ENCODE measurements at places on chromosomes 2 and 18.

DNA sequence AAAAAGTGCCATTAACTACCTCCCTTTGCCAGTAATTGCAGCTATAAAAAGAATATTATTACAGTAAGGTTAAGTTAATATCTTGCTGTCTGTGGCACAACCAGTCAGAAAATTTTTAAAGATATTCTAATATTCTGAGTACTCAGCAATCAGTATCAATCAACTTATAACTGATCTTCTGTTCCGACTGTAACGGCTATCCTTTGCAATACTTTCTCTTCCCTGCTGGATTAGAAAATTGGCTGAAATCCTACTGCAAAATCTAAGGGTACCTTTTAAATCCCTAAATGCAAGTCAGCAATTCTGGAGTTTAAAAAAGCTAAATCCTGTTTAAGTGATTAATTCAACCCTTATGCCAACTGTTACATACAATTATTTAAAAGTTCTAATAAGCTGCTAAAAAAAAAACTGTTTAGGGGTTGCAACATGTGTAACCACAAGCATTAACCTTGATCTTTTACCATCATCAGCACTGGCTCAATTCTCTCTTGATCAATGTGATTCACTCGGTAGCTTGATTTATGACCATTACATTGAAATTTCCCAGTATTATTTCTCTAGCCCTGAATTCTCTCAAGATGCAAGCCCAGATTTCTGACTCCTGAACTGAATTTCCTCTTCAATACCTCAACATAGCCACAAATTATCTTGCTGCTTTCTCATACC is 20.5 kb downstream of the GAREM1 start:
- DNase-seq = no peak

- DNase-seq = no peak
Observed at GRCh38 chr18:57965246-57965645, 78.8 kb upstream of the NEDD4L start.

GRCh38 chr2:78999406-78999805 is 26.1 kb upstream of the REG3G start:
- DNase-seq = no peak

- DNase-seq = no peak
Observed at GRCh38 chr2:64192125-64192479, 47.9 kb upstream of the PELI1 start.

GRCh38 chr2:28896906-28897305 is 2.4 kb downstream of the WDR43 start:
- no peak for DNase-seq

- no peak for DNase-seq
Observed at GRCh38 chr18:76459312-76459686, 35.7 kb downstream of the ZNF516 start.

DNA sequence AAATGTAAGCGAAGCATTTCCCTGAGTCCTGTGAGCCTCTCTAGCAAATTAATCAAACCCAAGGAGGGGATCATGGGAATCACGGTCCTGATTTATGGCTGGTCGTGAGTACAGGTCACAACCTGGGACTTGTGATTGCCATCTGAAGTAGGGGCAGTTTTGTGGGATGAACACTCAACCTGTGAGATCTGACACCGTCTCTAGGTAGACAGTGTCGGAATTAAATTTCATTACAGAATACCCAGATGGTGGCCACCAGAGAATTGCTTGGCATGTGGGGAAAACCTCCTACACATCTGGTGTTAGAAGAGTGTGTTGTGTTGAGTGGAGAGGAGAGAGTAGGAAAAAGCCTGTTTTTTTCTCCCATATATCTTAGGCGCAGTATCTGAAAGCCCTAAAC is 12.5 kb downstream of the CAPN14 start:
- DNase-seq = no peak

DNA sequence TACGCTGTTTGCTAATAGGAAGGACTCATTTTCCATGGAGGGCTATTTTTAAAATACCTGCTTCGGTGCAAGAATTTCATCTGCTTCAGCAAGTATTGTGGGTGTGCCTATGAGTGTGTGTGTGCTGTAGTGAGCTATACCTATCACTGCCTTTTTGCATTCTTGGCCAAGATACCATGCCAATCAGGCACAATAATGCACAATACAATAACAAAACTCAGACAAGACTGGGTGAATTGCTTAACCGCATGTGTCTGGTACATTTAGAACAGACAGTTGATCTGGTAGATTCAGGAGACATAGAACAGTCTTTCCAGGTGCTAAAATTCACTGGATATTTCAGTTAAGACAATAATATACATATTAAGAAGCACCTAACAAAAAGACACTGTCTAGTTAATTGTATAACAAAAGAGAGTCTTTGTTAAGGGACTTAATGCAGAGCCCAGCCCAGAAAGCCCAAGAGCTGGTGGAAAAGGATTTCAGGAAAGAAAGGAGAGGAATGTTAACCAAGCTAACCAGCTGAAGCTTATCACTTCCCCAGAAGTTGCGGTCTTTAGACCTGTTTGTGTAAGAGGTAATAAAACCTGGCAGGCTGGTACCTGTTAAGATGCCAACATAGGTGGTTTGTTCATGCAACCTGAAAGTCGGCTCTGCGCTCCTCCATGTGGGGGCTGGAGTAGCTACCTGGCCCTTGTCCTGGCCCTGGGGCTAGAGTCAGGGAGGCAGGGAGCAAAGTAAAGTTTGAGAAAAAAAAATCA is 153.3 kb upstream of the RBMS1 start:
- no peak for DNase-seq

DNA sequence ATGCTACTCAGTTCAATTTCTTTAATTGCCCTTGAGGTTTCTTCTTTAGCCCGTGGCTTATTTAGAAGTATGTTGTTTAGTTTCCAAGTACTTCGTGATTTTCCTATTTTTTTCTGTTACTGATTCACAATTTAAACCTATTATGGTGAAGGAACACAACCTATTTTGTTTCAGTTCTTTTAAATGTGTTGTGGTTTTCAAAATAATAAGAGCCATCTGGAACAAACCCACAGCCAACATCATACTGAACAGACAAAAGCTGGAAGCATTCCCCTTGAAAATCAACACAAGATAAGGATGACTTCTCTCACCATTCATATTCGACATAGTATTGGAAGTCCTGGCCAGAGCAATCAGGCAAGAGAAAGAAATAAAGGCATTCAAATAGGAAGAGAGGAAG is 155.2 kb downstream of the GALNT1 start:
- DNase-seq = no peak

GRCh38 chr2:226887940-226888339 is 52.1 kb downstream of the RHBDD1 start:
- no peak for DNase-seq

- DNase-seq = peak; percentile 40
Observed at GRCh38 chr2:230160112-230160660, 59.6 kb downstream of the SP110 start.

DNA sequence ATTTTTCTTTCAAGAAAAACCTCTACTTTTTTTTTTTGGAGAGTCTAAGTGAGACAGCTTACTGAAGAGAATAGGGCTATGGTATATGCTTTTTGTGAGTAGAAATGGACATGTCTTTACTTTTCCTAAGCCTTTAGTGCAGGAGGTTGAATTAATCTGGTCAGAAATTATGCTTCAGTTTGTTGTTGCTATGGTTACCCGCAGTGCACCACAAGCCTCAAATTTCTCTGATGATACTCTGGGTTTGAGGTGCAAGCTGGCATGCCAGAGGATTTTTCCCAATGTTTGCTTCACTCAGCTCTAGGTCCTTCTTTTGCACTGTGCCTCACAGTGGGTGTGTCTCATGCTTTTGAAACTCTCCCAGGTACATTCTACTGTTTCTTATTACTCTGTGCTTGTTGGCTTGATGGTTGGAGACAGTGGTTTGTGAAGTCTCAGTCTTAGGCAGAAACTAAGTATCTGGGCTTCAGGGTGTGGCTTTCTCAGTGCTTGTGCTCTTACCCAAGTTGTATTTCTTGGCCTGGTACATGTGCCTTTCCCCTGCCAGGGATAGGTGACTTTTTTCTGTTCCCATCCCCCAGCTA is 278.3 kb downstream of the RBM43 start:
- no peak for DNase-seq

DNA sequence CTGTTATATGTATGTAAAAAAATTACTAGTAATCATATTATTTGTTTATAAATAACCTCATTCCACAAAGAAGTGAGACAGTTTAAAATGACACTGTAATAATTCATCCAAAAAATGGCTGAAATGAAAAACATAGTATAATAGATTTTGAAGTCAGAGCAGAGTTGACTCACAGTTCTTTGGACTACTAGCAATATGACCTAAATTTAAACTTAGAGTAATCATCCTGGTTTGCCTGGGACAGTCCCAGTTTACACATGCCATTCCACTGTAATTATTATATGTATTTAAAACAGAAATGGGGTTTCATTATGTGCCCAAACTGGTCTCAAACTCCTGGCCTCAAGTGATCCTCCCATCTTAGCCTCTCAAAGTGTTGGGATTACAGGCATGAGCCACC is 48.3 kb downstream of the CCDC88A start:
- no peak for DNase-seq

DNA sequence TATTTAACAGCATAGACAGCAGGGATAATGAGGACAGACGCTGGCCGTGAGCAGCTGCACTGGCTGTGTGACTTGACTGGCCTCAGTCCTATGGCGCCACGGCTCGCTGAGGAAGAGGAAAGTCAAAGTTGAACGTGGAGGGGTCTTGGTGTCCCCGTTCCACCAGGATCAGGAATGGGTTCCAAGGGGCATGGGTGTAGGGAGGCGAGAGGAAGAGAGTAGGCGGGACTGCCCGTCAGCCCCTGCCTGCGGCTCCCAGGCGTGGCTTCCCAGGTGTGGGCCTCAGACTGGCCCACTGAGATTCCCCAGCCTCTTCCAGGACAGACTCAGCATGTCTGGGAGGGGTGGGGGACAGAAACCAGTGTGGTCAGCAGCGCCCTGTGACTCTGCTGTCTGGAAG is 51.4 kb downstream of the POMC start:
- no peak for DNase-seq

DNA sequence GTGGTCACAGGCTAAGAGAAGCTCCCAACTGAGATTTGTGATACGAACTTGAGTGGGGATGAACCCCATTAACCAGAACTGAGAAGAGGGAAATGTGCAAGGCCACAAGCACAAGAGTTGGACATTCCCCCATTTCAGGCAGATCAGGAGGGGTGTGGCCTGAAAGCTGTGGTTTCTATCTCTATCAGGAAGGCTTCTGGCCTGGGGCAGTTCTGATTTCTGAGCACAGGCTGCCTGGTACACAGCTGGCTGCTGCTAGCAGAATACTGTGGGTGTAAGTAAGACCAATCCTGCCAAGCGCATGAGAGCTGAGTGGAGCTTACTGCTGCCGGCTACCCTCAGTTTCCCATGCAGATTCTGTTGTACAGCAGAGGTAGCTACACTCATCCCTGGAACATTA is 484.6 kb downstream of the SATB2 start:
- no peak for DNase-seq

GRCh38 chr2:139175510-139175909 is 395.3 kb upstream of the NXPH2 start:
- no peak for DNase-seq

DNA sequence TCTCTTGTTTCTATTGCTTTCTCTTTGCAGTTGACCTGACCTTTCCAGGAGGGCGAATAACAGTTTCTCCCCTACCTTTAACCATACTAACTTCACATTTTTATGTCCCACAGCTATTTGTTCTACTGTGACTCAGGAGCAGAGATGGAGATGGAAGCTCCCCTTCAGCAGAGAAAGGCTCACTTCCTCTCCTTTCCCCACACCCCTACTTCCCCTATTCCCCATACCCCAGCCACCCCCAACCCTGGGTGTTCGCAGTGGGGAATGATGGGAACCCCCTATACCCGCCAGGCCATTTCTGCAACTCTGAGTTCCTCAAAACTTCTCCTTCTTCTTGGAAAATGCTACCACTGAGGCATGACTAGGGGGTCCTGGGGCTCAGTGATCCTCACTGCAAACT is 285.4 kb upstream of the MGAT5 start:
- DNase-seq = no peak

GRCh38 chr2:180516232-180516631 is 464.2 kb upstream of the UBE2E3 start:
- no peak for DNase-seq

DNA sequence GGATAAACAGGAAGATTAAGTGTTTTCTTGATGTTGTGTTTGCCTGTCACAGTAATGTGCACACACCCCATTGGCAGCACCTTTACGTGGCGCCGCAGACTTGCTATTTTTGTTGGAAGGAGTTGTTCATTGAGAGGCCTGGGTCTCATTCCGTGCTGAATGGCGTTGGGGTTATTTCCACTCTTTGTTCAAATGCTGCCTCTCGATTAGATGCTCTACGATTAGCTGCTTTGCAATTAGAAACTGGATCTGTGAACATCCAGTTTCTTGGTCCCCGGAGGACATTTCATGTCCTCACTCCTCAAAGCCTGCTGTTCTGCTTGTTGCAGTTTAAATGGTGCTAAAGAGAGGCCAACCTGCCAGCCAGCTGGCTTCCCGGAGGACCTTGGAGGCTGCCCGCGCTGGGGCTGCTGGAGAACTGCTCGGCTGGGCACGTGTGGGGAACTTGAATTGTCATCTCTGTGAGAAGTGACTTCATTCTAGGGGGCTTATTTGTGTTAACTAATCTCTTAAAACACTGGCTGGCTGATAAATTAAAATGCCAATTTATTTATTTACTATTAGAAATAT is 117.4 kb upstream of the NABP1 start:
- DNase-seq = no peak

GRCh38 chr2:241273210-241274020 is 42.1 kb downstream of the HDLBP start:
- no peak for DNase-seq
